Ovary (tissue), 10 donors: ENCODE measurements at places on chromosomes 6 and 20. TPM values are rescaled to one million over a fixed set of nuclear protein-coding genes. Genes with fewer than 3 reads are reported as not detected.

DNA sequence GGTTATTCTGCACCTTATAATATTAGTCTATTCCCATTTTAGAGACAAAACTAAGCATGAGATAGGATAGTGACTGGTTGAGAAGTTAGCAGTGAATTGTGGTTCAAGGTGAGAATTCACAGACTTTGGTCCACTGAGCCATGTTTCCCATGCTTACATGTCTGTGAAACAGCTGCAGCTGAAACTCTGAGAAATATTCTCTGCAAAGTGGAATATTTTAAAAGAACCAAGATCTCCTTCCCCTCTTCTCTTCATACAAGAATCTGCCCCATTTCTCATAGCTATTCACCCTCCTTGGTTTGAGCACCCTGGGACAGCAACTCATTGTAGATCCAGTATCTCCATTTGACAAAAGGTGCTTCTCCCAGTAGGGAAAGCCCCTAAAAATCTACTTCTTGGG lies 70.2 kb upstream of the TMEM170B start:
- no peak overlapping the region for H3K4me3 ChIP-seq
- H3K36me3 ChIP-seq = no peaks in the 10 kb centered on the region
- DNase-seq = no peak
- H3K27ac ChIP-seq = no peak overlapping the region
- no peaks in the 10 kb centered on the region for H3K27me3 ChIP-seq

Gene NRSN1
- total RNA-seq = not detected

GRCh38 chr6:19153270-19153980 lies 683.7 kb upstream of the ID4 start:
- no peak for DNase-seq
- H3K4me3 ChIP-seq = no peak overlapping the region
- H3K27ac ChIP-seq = no peak overlapping the region
- H3K4me1 ChIP-seq = peaks cover 5% of the 10 kb centered on the region

DNA sequence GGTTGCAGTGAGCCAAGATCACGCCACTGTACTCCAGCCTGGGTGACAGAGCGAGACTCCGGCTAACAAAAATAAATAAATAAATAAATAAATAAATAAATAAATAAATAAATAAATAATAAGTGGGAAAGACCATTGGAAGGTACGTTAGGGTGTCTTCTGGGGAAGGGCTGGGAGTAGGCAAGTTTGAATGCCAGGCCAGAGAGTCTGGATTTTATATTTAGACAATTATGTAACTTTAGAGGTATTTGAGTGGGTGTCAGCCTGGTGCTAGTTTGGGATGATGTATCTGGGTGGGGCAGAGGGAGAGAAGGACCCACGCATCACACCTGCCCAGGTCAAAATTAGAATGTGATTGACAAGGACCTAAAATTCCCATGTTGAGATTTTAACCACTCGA lies 108.5 kb upstream of the PRND start:
- no peaks in the 10 kb centered on the region for H3K27me3 ChIP-seq
- no peak for DNase-seq
- H3K36me3 ChIP-seq = no peaks in the 10 kb centered on the region
- H3K27ac ChIP-seq = no peak overlapping the region

Gene PI16
- 0.12 TPM for total RNA-seq

DNA sequence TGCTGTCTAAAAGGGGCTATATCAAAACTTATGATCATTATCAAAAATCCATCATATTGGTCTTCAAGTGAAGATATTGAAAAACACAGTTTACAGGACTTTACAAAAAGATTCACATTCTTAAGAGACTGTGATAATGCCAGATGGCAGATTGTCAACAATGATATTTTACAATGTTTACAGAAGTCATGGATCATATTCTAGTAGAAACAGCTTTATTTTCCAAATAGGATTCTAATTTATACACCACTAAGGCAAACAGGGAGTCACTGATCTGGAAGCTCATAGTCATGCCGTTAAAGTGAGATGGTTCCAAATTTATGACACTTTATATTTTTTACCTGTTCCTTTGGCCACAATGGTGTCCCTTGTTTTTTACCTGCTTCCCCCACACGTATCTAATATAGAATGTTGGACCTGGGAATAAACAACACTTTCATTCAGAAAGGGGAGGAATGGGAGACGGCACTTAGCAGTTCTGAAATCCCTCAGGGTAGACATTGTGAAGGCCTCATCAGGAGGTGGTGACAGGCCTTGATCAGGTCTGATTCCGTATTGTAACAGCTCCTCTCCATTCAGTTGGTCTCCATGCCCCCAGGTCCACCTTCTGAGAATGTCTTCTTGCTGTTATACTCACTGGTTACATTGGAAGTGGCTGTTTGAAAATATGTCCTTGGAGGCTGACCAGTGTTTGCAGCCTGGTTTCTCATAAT lies 228.6 kb downstream of the ADGB start:
- no peak for DNase-seq
- H3K27me3 ChIP-seq = no peaks in the 10 kb centered on the region
- H3K36me3 ChIP-seq = no peaks in the 10 kb centered on the region
- no peak overlapping the region for H3K27ac ChIP-seq

Gene TMEM244
- not detected for total RNA-seq
